Left lung (tissue), 14 donors: ENCODE measurements at places on chromosomes 5 and 9. TPM values are rescaled to one million over a fixed set of nuclear protein-coding genes. Genes with fewer than 3 reads are reported as not detected.
A peak's percentile ranks its signal among the peaks of the same experiment; 100 is the strongest.

- DNase-seq: no peak
Measured at GRCh38 chr5:43315263-43315662, 2.1 kb upstream of the HMGCS1 start.

DNA sequence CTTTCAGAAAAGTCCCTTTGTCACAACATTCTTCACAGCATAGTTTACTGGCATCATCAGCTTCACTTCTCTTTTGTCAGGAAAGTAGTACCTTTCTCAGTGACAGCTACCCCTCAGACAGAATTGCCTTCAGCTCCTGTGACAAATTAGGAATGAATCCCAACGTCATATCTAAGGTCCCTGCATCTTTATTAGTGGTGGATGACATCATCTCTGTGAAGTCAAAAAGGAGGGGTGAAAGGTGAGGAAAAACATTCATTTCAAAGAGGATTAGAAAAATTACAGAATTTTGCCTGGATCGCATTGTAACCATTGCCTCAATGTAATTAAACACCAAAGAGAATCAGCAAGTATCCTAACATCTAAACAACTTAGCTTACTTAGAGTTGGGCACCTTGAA is 7.9 kb upstream of the INSL6 start:
- DNase-seq: no peak

DNA sequence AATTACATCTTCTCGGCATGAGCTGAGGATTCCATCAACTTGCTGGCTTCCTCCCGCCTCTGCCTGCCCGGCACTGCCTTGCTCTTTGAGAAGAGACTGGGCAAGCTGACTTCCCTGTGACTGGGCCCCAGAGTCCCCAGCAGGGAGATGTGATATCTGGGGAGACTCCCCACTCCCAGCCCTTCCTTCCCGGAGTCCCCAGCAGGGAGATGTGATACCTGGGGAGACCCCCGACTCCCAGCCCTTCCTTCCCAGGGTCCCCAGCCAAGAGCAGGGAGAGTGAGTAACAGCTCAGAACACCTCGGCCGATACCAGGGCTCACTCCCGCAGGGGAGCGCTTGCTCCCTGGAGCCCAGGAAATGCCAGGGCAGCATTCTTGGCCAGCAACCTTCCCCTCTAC is 90.1 kb upstream of the NEURL1B start:
- peak; percentile 22 for DNase-seq

PRR16 gene
- polyA plus RNA-seq: 12.4 TPM

CAMK4 gene
- 16.7 TPM for polyA plus RNA-seq

OR13C9 gene
- polyA plus RNA-seq: 0.23 TPM
